ENCODE measurements at places on chromosomes 3 and 15.

DNA sequence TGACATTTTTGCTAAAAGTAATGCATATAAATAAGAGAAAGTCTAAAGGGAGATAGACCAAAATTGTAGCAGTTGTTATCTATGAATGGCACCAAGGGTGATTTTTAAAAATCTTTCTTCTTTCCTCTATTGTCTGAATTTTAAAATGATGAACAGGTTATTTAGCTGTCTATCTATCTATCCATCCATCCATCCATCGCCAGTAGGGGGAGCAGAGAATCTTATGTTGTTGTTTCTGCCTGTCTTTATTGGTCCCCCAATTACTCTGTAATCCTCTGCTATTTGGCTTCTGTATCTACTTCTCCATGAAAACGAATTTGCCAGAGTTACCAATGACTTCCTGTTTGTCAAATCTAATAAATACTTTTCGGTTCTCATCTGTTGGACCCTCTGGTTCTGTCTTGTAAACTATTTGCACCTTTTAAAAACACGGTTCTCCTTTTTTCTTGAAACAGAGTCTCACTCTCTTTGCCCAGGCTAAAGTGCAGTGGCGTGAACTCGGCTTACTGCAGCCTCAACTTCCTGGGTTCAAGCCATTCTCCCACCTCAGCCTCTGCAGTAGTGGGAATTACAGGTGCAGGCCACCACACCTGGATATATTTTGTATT lies 86.0 kb downstream of the ECT2 start:
- no peak for DNase-seq

DNA sequence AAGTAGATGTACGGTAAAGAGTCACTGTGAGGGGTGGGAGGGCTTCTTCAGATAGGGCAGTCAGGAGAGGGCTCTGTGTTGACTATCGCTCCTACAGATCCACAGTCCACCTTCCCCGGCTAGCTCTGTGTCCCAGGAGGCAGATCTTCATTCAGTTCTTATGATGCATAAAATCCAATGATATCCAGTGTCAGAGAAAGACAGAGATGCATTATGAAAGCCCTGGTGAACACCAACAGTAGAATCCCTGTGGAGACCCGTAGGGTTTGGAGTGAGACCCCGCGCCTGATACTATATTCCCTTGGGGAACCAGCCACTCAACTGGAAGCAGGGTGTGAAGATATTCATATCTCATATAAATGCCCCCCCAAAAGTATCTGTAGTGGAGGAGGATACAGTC lies 119.8 kb upstream of the SLCO3A1 start:
- DNase-seq = no peak

GRCh38 chr15:100559330-100559729 lies 30.6 kb upstream of the CERS3 start:
- DNase-seq = no peak

DNA sequence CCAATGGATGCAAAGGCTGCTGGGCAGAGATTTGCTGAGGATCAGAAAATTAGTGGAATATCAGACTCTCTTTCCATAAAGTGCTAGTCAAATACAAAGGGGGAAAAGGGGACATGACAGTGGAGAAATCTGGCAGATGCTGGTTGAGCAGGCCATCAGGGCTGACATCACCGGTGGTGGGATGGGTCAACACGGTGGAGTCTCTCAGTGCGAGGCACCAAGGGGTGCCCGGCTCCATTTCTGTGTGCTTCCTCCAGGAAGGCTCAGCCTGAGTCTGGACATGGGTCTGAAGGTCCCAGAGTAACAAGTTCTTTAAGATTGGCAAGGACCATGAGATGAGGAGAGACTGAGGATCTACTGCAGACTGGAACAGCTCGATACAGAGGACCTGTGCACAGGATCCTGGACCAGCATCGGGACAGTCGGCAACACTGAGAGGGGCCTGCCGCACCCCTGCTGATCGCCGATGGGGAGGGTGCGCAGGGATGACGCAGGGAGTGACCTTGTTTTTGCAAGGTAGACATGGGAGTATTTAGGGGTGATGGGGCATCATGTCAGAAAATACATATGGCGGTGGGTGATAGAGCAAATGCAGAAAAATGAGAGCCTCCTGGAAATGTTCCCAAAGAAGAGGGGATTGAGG lies 92.7 kb downstream of the SEC22A start:
- DNase-seq = no peak

- DNase-seq = no peak
Observed at GRCh38 chr3:176776622-176777175, 420.6 kb downstream of the TBL1XR1 start.

GRCh38 chr3:149494022-149494758 lies 19.7 kb downstream of the TM4SF4 start:
- no peak for DNase-seq

DNA sequence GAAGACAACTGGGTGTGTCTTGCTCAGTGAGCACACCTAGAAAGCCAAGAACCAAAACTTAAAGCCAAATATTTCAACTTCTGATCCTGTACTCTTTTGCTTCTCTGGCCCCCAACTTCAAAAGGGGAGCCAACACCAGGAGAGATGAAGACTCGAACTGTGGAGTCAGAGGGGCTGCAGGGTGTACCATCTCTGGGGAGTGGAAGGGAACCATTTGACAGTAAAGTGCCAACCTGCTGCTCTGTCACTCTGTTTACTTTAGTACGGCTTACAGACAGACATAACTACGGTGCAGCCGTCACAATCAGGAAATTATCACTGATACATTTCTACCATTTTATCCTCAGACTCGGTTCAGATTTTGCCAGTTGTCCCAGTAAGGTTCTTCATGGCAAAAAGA lies 1.6 kb downstream of the FBXO22 start:
- no peak for DNase-seq

GRCh38 chr3:60250206-60250605 lies 1001.0 kb downstream of the FHIT start:
- no peak for DNase-seq

- no peak for DNase-seq
Observed at GRCh38 chr3:77372634-77373346, 332.9 kb downstream of the ROBO2 start.

- peak; percentile 7 for DNase-seq
Observed at GRCh38 chr3:188049606-188050530, 104.1 kb upstream of the LPP start.

DNA sequence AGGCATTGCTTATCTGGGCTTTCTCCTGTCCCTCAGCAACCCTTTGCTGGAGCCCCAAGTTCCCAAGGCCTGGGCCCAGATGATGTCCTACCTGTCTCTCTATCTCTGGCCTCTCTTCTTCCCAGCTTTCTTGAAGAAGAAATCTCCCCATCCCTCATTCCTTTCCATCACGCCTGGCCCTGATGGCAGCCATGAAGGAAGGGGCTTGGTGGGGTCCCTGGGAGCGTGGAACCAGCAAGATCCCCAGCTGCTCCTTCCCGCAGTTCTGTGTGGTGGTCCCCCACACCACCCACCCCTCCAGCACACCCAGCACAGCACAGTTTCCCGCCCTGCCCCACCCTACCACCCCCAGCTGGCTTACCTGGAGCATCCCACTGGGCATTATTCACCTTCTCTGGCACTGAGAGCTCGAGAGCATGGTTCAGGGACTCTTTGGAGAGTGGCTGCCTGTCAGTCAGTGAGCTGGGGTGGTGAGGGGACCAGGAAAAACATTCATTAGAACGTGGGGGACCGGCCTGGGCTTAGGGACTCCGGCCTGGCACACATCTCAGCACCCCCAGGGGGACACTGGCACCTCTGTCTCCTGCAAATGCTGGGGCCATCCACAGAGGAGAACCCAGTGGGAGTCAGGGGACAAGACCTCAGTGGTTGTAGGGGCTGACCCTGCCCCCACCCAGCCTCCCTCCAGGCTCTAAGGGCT lies 26.6 kb downstream of the ACSBG1 start:
- DNase-seq = no peak

DNA sequence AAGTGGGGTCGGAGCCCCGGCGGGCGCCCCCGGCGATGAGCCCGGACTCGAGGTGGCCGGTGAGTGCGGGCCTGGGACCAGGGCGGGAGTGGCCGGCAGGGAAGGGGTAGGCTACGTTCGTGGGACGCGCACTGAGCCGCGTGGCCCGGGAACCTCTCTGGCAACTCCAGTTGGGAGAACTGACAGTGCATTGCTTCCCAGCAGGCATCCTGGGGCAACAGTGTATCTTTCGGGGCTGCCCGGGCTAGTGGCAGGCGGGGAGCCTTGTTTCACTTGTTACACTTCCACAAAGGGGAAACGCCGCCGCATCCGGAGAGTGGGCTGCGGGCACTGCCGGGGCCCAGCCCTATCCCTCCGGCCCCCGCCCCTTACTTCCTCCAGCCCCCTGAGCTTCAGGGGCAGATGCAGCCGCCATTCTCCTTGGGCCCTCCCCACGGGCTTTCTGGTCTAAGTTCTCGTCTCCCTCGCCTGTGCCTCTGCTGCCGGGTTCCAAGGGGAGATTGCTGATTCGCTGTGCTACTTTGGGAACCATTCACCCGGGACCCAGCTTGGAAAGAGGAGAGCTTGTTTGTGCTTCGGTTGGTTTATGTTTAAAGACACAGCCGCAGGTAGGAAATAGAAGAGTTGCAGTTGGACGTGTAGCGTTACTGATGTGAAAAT lies 675 bp downstream of the BRPF1 start:
- peak; percentile 33 for DNase-seq

GRCh38 chr3:71901645-71902044 lies 116.7 kb upstream of the PROK2 start:
- no peak for DNase-seq

DNA sequence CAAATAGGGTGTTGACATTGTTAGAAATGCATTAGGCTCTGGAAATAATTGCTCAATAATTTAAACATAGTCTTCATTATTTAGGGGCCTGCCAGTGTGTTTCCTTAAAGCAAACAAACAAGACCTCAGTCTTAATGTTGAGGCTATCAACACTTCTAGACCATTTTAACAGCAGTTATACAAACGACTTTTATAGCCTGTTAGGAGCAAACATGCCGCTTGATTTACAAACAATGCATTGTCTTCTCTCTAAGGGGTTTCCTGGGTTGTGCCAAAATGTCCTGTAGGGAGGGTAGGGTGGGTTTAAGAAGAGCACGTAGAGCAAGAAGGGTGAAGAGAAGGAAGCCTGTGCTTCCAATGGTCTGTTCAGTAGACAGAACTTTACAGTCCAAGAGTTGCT lies 53.7 kb downstream of the TPRG1 start:
- no peak for DNase-seq

DNA sequence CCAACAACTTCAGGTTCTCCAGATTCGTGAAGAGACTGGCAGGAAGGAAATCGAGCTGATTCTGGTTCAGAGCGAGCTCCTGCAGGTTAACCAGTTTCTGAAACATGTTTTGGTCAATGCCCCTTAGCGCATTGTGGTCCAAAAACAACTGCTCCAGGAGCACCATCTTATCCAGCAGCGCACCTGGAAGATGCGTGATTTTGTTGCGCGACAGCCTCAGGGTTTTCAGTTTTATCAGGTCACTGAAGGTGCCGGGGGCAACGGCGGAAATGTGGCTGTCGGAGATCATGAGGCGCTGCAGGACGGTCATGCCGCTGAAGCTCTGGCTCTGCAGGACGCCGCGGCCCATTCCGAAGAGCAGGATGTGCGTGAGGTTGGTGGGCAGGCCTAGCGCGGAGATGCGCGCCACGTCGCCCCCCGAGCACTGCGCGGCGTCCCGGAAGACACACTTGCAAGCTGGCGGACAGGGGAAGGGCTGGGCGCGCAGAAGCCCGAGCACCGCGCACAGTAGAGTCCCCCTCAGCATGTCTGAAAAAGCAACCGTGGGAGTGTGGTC lies 1.2 kb downstream of the GP5 start:
- DNase-seq = no peak

DNA sequence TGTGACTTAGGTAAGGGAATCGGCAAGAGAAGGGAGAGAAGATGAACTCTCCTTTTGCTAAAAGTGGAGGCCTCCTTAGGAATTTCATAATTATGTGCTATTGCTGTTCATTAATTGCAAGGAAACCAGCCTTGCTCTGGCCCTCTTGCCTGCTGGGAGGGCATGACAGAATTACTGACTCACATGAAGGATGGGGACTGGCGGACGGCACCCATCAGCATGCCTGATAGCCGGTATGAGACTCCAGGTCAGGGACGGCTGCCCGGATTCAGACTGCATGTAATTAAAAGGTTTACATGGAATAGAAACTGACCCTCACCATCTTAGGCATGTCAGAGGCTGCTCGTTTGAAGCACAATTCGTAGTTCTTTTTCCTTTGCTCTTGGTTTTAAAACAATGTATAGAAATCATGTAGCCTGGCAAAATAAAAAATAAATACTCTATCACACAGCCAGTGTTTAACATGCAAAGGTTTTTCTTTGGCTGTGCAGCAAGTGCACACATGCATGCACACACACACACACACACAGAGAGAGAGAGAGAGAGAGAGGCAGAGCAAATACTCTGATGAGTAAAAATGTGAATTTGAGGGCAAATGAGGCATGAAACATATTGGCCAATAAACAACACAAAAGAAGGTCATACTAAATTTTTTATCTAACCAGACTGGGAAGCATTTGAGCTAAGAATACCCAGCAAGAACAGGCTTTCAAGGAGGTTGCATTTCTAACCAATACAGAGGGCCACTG lies 82.7 kb downstream of the FOXB1 start:
- DNase-seq = no peak

GRCh38 chr3:101300073-101300472 lies 20.3 kb downstream of the IMPG2 start:
- no peak for DNase-seq

DNA sequence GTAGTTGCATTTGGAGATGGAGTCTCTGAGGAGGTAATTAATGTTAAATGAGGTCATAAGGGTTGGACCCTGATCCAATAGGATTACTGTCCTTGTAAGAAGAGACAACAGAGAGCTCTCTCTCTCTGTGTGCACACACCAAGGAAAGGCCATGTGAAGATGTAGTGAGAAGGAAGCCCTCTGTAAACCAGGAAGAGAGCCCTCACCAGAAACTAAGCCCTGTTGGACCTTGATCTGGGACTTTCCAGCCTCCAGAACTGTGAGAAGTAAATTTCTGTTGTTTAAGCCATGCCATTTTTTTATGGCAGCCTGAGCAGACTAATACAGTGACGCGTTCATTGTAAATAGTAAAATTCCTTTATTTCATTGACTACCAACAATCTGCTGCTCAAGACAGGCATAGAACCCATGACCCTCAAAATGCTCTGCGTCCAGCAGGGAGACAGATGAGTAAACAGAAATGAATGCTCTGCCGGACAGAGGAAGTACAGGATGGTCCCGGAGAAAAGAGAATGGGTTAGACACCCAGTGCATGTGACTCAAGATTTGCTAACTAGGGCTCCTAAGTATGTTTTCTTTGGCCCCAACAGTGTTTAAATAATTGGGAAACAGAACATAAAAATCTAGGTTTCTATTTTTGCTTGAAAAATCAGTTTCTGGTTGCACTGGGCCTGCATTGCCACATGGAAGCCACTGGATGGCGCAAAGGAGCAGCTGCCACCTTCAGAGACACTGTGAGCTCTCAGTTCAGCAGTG lies 37.9 kb upstream of the TNFAIP8L3 start:
- DNase-seq = no peak

All from stimulated activated CD8-positive, alpha-beta memory T cell treated with anti-CD3 and anti-CD28 coated beads, Interleukin-2, amount 100 ng/mL, for 48 hours (primary cell).